ENCODE measurements at places on chromosomes 1 and 21.
A peak's percentile ranks its signal among the peaks of the same experiment; 100 is the strongest.

- DNase-seq = no peak
Measured at GRCh38 chr1:111199881-111200801, at the start of gene DENND2D. Gene DENND2D, minus strand, starts transcription at chr1:111200646. Its CDS starts 187 bp downstream, at chr1:111200459.

- DNase-seq = no peak
Measured at GRCh38 chr1:58767143-58767542, 16.7 kb downstream of the JUN start.

DNA sequence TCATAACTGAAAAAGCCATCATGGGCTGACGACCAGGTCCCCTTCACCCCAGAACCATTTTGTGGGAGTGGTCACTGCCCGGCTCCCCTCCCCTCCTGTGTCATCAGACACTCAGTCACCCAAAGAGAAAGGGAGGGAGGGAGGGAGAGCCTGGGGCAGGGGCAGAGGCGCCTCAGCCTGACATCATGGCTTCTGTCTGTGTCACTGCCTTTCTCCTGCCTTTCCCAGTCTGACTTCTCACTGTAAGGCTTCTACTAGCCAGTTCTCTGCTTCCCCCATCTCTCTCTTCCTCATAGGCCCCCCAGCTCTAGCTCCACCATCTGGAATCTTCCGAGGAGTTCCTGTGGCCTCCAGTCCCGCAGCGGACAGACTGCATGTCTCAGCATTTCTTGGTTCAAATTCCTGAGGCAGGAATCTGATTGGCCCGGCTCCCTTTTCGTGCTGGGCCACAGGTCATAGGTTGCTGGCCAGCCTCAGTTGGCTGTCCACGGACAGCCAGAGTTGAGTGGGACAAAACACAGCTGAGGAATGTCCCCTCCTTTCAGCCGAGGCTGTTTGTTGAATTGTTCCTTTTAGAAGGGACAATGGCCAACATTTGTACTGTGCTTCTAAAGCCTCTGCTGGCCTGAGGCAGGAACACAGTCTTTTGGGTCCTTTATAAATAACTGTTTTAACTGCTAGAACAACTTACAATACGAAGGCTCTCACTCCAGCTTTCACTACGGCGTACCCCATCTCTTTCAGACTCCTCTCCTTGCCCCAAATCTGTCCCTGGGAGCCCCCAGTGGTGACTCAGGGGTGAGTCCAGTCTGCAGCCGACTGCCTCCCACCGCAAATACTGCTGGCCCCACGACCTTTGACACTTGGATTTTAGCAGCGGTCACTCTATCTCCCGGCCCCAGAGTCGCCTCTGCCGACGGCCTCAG lies 18.7 kb upstream of the KANK4 start:
- no peak for DNase-seq

GRCh38 chr1:203320591-203321272 lies 15.4 kb downstream of the BTG2 start:
- DNase-seq = no peak

DNA sequence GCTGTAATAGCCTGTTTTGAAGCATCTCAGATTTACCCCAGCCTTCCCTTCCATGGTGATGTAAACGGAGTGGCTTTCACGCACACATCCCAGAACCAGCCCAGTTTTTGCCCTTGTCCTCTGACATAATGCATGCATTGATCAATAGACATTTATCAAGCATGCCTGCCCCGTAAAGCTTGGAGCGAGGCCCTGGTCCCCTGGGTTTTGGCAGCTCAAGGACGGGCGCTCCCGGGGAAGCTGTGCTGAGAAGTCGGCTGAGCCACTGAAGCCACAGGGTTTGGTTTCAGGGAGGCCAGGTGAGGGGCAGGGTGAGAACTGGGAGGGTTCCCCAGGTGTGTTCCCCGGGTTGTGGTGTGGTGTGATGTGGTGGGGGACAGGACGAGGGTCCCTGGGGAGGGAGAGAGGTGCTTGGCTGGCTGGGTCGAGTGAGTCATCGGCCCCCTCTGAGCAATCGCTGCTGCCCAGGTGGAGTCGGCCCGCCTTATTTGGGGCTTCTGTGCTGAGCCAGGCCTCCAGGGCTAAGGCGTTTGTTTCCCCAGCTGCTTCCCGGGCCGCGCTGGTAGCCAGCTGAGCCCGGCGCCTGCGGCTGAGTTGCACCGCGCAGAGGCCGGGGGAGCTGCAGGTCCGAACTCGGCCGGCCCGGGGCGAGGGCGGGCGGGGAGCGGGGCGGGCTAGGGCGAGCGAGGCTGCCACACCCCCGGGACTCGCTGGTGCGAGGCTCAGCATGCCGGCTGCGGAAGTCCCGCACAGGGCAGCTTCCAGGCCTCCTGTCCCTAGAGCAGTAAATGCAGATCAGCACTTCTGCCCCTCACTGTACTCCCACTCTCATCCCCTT lies 23.6 kb downstream of the ATP2B4 start:
- no peak for DNase-seq

DNA sequence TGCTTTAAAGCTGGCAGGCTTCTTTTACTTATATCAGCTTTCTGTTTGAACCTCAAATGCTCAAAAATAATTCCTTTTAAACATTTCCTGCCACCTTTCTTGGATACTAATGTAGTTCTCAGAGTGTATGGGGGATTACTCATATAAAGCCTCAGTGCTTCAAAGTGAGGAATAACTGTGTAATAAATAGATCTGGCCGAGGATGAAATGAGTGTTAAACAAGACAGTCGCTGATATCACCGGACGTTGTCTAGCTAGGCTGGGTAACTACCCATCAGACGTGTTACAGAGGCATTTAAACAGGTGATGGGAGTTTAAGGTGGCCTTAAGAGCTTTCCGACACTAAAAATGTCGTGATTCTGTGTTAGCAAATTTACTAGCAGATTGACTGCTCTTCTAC lies 53.1 kb downstream of the VANGL2 start:
- no peak for DNase-seq

GRCh38 chr1:175036476-175036875 lies 13.3 kb upstream of the MRPS14 start:
- no peak for DNase-seq

- no peak for DNase-seq
Measured at GRCh38 chr1:227849251-227849650, 33.8 kb downstream of the PRSS38 start.

GRCh38 chr1:173187671-173188237 lies 19.4 kb downstream of the TNFSF4 start:
- no peak for DNase-seq

- DNase-seq = no peak
Measured at GRCh38 chr1:70892930-70893329, 154.7 kb downstream of the PTGER3 start.

DNA sequence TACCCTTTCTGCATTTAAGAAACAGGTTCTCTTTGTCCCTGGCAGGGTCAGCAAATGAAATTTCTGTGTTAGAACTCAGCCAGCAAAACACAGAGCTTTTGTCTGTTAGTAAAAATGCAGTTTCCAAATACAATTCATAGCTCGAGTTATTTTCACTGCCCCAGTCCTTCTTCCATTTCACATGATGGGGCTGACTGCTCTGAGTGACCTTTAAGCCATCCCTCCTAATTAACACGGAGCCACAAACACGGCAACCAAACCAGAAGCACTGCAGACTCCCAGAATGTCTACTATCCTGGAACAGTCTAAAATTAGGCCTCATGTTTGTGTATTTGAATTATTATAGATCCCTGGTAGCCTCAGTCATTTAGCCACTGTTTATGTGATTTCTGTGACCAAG lies 99.1 kb upstream of the RGS4 start:
- no peak for DNase-seq

GRCh38 chr1:52834798-52835197 lies 7.8 kb upstream of the ZYG11A start:
- no peak for DNase-seq

GRCh38 chr1:200248541-200248940 lies 161.3 kb downstream of the ZNF281 start:
- DNase-seq = no peak

GRCh38 chr1:117169871-117170596 lies 40.7 kb downstream of the VTCN1 start:
- DNase-seq = no peak

DNA sequence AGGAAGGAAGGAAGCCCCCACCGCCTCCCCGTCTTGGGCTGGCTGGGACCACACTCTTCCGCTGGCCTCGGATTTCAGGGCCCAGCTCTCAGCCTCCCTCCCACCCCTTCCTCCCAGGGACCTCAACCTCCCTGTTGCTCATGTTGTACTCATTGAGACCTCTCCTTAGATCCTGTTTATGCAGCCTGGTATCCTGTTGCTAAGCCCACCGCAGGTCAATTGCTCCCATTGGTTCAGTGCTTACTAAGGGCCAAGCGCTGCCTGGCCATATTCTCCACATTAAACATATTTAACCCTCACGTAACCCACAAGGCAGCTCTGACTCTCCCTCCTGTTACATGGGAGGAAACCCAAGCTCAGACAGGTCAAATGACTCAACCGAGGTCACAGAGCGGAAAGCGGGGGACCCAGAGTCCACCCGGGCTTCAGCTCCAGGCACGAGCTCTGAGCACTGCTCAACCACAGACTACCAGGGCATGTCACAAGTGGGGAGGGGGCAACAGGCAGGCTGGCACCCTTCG lies 23.2 kb upstream of the H6PD start:
- DNase-seq = no peak

- DNase-seq = no peak
Measured at GRCh38 chr1:64701071-64701470, 43.8 kb upstream of the RAVER2 start.

- peak; percentile 73 for DNase-seq
Measured at GRCh38 chr1:206579747-206580437, 32.4 kb downstream of the EIF2D start.

GRCh38 chr1:36342426-36343185 lies 19.2 kb upstream of the EVA1B start:
- DNase-seq = peak; percentile 41

- no peak for DNase-seq
Measured at GRCh38 chr21:23534850-23535249, 2072.4 kb downstream of the MRPL39 start.

- no peak for DNase-seq
Measured at GRCh38 chr1:243500512-243500911, 244.7 kb downstream of the SDCCAG8 start.

DNA sequence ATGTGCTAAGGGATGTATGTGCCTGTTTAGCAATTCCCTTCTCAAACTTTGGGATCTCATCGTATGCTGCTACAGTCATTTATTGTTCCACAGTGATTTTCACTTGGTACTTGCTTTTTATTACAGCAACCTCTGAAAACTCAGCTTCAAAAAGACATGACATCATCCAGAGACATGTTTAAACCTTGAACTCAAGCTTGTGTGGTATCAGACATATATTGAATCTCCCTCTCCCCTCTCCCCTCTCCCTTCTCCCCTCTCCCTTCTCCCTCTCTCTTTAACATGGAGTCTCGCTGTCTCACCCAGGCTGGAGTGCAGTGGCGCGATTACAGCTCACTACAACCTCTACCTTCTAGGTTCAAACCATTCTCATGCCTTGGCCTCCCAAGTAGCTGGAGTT lies 19.5 kb upstream of the TUT4 start:
- no peak for DNase-seq

GRCh38 chr21:29064850-29065481 lies 8.5 kb downstream of the CCT8 start:
- no peak for DNase-seq

DNA sequence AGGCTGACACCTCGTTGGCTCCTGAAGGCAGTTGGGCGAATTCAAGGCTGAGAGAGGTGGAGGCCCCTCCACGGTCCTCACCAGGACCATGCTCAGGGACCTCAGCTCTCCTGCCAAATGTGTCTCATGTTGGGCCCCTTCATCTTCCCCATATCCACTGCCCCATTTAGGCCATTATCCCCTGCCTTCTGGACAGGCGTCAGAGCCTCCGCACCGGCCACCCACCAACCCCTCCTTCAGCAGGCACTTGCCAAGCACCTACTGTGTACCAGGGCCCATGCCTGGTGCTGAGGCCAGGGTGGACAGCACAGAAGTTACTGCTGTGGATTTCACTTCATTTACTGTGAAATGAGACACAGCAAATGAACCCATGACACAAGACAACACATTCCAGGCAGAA lies 325.8 kb downstream of the MATN1 start:
- no peak for DNase-seq

- DNase-seq = no peak
Measured at GRCh38 chr1:228515200-228515834, 28.1 kb downstream of the RNF187 start.

GRCh38 chr1:59008599-59009347 lies 224.9 kb upstream of the JUN start:
- DNase-seq = no peak

DNA sequence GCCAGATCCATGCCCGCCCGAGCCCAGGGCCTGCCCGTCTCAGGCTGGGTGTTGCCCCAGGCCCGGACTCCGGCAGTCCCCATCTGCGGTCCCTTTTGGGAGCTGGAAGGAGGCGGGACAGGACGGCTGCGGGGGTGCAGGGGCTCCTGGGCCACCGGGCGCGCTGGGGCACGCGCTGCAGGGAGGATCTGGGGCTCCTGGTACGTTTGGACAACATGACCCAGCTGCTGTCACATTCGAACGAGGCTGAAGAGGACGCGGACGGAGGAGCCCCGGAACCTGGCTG lies 6.6 kb upstream of the CALML6 start:
- DNase-seq = no peak

GRCh38 chr1:171674431-171675405 lies 22.2 kb upstream of the MYOC start:
- DNase-seq = no peak

DNA sequence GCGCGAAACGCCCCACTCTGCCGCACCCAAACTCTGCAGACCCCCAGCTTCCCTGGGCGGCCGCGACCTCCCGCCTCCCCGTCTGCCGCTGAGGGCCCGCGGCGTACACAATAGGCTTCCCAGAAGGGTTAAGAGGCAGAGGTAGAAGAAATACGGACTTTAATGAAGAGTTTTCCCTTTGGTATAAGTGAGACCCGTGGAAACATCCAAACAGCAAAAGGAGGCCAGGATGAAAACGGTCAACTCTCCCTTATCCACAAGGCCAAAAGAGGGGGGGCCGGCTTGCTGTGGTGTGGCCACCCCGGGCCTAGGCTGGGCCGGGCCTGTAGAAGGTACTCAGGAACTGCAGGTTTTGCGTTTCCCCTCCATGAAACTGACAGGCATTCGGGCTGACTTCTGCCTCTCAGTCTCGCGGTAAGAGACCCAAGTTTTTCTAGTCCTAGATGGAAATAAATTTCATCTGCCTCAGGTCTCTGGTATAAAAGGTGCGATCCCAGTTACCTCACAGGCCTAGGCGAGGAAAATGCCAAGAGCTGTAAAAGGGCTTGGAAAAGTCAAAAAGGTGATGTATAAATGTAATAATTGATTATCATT lies 671 bp upstream of the PYGO2 start:
- no peak for DNase-seq

DNA sequence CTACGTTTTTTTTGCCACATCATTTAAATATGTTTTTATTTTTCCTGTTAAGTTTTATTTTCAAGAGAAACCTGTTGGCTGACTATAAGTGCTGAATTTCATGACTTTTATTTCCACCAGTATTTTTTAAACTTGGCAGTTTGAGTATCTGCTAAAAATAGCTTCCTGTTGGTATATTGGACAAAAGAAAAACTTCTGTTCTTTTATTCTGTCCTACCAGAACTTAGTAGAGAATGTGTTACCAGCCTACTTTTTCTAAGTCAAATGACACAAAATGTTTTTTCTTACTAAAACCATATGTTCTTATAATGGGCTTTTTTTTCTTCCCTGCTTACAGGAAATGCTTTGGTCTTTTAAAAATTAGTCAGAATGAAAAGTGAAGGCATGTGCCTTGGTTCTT lies 7.6 kb downstream of the DR1 start:
- no peak for DNase-seq
